ENCODE measurements at places on chromosomes 1 and 21. TPM values are rescaled to one million over a fixed set of nuclear protein-coding genes. Genes with fewer than 3 reads are reported as not detected.

Gene BMP8B
- total RNA-seq, result 6.2 TPM

Gene CYP4Z1
- total RNA-seq, result not detected

Gene ETV3L
- not detected for total RNA-seq

DNA sequence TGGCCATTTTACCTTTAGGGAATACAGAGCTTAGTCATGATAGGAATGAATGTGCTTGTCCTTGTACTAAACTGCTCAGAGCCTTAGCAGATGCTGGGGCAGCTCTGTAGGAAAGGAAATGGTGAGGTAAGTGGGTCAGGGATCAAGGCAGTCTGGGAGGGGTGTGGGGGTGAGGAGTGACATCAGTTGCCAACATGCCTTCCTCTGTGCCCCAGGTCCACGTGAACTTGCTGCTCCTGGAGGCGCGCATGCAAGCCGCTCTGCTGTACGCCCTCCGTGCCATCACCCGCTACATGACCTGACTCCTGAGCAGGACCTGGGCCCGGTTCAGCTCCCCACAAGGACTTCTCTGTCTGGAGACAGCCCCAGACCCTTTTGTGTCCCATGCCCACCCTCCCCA is 21.2 kb downstream of the SESN2 start:
- peaks cover 49% of the 10 kb centered on the region for H3K36me3 ChIP-seq
- H3K27ac ChIP-seq, result no peak overlapping the region

DNA sequence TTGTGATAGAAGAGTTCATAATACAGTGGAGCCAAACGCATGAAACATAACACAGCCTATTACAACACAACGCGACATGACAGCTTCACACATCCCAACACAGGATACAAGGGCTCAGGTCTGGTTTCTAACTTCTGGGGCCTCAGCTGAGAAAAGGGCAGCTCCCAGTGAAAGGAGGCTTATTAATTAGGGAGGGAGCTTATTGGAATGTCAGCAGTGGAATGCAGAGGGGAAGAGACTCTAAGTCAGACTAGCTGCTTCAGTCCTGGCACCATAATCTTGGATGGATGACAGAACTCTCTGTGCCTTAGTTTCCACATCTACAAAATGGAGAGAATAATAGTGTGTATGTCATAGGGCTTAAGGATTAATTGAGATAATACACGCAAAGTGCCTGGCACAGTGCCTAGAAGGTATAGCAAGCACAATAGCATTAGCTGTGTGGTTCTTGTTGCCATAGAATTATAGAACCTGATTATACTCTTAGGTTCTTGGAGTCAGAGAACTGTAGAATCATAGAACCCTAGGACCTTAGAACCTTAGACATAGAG is 22.7 kb upstream of the SLC2A1 start:
- peaks cover 25% of the 10 kb centered on the region for H3K4me1 ChIP-seq
- H3K27me3 ChIP-seq, result no peaks in the 10 kb centered on the region
- peaks cover 14% of the 10 kb centered on the region for H3K36me3 ChIP-seq
- peak overlapping the region; percentile 39 for H3K4me3 ChIP-seq

- H3K27me3 ChIP-seq, result no peaks in the 10 kb centered on the region
- no peak overlapping the region for H3K4me3 ChIP-seq
- H3K27ac ChIP-seq, result no peak overlapping the region
- H3K36me3 ChIP-seq, result no peaks in the 10 kb centered on the region
These were observed 450.6 kb upstream of the CAMK1G start for GRCh38 chr1:209132736-209133467.

DNA sequence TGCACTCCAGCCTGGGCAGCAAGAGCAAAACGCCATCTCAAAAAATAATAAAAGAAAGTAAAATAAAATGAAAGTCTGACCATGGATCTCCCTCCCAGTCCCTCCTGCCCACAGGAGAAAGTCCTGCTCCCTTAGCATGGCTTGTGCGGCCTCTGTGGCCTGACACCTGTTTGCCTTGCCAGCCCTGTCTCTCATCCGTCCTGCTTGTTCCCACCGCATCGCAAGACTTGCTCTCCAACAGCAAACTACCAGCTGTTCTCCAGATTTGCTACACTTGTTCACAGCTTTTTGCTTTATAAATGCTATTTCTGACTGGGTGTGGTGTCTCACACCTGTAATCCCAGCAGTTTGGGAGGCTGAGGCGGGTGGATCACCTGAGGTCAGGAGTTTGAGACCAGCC is 2.7 kb downstream of the ETV3L start:
- no peak overlapping the region for H3K27ac ChIP-seq
- H3K27me3 ChIP-seq, result peaks cover 20% of the 10 kb centered on the region
- no peaks in the 10 kb centered on the region for H3K4me1 ChIP-seq
- no peak overlapping the region for H3K4me3 ChIP-seq

DNA sequence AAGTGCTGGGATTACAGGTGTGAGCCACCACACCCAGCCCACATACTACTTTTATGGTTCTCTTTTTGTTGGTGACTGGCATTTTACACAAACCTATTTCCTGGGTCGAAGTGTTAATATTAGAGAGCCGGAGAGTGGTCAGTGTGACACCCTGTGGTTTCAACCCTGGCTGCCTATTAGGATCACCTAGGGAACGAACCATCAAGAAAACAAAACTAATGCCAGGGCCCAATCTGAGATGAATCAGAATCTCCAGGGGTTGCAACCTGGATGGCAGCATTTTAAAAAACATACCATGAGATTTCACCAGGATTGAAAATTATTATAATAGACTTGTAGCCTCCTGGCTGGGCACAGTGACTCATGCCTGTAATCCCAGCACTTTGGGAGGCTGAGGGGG is 6.1 kb downstream of the MRPS21 start:
- peaks cover 58% of the 10 kb centered on the region for H3K36me3 ChIP-seq
- H3K4me1 ChIP-seq, result peaks cover 9% of the 10 kb centered on the region
- DNase-seq, result no peak
- H3K4me3 ChIP-seq, result no peak overlapping the region
- no peak overlapping the region for H3K27ac ChIP-seq

GRCh38 chr1:66262208-66262963 is 271.6 kb upstream of the SGIP1 start:
- no peaks in the 10 kb centered on the region for H3K27me3 ChIP-seq
- peak; percentile 24 for DNase-seq
- H3K36me3 ChIP-seq, result no peaks in the 10 kb centered on the region
- no peak overlapping the region for H3K4me3 ChIP-seq
- no peak overlapping the region for H3K27ac ChIP-seq
- H3K4me1 ChIP-seq, result peaks cover 9% of the 10 kb centered on the region
